ENCODE measurements at places on chromosomes 5 and 9.

DNA sequence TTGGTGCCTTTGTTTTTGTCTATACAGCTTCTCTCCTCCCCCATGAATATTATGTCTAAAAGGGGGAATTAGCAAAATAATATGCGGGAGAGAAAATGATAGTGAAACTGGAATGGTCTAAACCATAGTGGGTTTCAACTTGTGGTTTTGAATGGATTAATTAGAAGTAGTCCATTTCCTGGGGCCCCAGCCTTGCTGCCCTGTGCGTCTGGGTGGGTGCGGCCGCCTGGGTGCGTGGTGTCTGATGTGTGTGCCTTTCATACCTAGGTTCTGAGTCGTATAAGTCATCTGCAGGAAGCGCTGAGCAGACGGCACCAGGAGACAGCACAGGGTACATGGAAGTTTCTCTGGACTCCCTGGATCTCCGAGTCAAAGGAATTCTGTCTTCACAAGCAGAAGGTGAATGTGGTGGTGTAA, 120.0 kb upstream of the CACNA1B start:
- no peak for DNase-seq

DNA sequence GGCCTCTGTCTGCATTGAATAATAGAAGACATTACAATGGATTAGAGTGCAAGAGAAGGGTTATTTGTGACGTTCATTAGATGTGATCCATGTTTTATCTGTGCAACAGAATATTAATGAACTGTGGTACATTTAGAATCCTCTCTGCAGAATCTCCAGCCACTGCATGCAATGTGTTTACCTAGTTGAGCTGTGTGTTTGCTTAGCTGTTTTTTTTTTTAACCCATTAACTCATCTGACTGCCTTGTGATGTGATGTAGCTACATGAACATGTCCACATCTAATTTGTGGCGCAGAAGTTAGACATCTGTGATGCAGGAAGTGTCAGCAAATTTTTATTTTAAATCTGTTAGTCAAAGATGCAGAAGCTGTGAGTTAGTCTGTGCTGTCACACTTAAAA, 236.9 kb downstream of the CD180 start:
- DNase-seq: no peak

DNA sequence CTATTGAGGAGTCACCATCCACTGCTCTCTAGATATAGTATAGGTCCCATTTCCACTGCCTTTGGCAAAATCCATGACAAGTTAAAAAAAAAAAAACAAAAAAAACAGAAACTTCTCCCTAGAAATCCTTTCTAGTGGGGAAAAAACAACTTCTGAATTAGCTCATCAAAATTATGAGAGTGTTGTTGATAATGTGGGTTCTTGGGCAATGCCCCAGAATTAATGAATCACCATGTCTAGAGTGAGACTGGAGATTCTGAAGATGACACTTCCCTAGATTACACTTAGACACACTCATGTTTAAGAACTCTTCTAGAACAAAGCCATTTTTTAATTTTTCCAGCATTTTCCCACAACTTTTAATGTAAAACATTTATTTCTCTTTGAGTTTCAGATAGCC, 728.0 kb upstream of the C9orf72 start:
- DNase-seq: no peak

DNA sequence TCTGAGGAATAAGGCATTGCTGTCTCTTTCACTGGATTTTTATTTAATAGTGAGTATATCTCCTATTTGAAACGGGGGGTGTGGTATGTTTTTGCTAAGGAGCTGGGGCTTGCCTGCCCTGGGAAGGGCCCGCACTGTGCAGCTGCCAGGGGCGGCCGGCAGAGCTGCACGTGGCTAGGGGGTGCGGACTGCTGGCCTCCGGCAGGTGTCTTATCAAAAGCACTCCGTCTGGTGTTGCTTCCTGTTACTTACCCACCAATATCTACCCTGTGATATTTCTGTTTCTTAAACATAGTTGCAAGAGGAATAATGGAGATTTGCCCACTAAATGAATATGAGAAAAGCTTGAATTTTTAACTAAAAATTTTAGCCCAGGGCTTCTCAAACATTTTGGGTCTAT, 232.0 kb downstream of the IRX1 start:
- no peak for DNase-seq

DNA sequence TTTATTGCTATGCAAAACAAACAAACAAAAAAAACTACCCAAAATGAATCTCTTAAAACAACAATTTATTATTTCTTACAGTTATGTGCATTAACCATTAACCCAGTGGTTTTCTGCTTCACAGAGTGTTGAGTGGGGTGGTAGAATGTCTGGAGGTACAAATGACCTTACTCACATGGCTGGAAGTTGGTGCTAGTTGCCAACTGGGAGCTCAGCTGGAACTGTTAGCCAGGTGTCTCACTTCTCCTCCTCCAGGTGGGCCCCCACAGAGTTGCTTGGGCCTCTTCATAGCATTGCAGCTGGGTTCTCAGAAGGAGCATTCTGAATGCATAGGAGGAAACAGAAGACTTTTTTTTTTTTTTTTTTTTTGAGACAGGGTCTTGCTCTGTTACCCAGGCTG, 10.5 kb upstream of the B4GALT1 start:
- DNase-seq: no peak

GRCh38 chr5:57117596-57117995, 56.3 kb upstream of the GPBP1 start:
- no peak for DNase-seq

DNA sequence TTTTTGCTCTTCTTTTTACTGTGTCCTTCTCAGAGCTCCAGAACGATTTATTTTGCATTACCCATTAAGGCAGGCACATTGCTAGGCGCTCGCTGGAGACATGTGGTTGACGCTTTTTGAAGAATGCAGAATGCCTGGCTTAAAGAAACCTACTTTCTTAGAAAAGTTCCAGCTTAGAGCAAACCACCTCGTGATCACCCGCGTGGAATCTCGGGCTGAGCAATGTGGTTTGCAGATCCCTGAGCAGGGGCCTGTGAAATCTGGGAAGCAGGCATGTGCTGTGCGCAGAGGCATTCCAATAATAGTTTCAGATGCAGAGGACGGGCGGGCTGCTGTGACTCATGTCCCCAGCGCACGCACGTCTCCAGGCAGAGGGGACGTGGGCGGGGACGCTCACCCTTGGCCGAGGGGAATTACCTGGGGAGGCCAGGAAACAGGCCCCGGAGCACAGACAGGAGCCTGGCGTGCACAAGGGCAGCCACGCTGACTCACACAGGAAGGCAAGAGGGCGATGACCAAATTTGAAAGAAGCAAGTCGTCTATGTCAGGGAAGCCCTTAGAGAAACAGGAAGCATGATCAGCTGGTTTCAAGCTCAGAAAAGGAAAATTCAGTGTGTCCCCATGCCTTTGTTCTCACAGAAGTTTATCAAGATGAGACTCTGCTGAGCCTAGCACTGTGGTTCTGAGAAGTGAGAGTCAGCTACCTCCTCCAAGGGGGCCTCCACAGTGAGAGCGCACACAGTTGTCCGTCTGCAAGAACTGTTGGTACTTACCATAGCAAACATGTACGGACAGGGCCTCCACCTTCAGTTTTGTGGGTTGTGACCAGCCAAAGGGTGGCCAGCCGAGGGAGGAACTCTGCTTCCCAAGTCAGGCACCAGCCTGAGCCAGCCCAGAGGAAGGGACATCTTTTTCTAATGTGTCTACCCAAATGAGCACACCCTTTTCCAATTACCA, 218.6 kb downstream of the PIK3R1 start:
- peak; percentile 49 for DNase-seq

- DNase-seq: no peak
Observed at GRCh38 chr5:40605295-40605958, 74.3 kb upstream of the PTGER4 start.

- DNase-seq: no peak
Observed at GRCh38 chr9:106701611-106702010, 161.4 kb upstream of the ZNF462 start.

- no peak for DNase-seq
Observed at GRCh38 chr9:24502206-24502937, 43.3 kb downstream of the IZUMO3 start.

GRCh38 chr5:133257977-133258376, 206.2 kb downstream of the HSPA4 start:
- DNase-seq: no peak

- DNase-seq: no peak
Observed at GRCh38 chr9:8365029-8365428, 565.5 kb upstream of the DMAC1 start.

GRCh38 chr5:61811052-61811451, 479.0 kb downstream of the ZSWIM6 start:
- no peak for DNase-seq

GRCh38 chr9:71271602-71272001, 150.2 kb upstream of the TRPM3 start:
- DNase-seq: no peak

- DNase-seq: no peak
Observed at GRCh38 chr5:60295423-60295822, 401.9 kb upstream of the PDE4D start.

- DNase-seq: no peak
Observed at GRCh38 chr5:76790632-76791290, 28.1 kb upstream of the F2RL1 start.

DNA sequence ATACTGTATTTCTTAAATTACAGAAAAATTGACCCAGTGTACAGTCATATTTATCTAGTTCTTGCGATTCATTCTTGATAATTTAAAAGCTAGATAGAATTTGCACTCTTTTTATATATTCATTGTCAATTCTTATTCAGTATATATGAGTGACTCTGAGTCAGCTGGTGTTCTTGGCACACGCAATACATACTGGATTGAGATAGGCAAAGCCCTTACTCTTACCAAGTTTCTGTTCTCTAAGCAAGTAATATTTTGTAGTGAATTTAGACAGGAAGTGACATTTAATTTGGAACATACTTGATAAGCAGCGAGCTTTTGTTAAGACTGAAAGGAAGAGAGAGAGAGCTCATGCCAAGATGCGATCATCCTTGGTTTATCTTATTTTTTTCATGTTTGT, 57.7 kb downstream of the GPBP1 start:
- DNase-seq: no peak

DNA sequence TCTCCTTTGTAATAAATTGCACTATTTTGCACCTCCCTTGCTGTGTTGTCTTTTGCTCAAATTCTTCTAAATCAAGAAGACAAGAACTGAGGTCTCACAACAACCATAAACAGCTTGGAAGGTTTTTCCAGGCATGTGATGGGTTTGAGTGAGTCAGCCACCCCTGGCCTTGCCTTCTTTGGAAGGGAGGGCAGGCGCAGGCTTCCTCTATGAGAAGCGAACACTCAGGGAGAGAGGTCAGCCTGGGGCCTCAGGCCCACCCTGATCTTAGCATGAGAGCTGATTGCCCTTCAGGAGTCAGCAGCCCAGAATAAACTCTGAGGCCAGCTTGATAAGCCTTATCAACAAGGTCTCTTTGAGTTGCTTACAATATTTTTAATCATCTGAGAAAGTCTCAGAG, 31.6 kb downstream of the S1PR3 start:
- DNase-seq: no peak

DNA sequence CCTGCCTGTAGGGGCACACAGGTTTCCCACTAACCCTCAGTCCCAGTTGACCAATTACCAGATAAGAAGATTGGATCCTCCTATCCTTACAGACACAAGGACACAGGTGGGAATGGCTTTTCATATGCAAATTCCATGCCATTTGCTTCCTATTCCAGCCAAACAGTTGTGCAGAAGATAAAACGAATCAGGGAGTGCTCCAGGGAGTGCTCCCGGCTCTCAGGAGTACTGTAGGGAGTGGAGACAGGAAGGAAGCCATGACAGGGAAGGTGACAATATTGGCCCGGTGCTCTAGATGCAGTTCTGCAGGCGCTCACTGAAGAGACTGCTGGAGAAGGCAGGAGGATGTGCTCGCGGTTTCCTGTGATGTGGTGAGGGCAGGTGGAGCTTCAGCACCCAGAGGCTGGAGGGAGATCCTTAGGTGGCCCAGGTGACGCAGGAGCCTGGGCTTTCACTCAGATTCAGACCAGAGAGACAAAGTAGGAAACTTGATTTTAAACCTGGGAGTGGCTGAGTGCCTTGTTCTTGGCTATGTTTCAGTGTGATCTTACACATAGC, 260.0 kb downstream of the AUH start:
- DNase-seq: no peak

GRCh38 chr5:16600397-16600796, 16.4 kb downstream of the RETREG1 start:
- no peak for DNase-seq

DNA sequence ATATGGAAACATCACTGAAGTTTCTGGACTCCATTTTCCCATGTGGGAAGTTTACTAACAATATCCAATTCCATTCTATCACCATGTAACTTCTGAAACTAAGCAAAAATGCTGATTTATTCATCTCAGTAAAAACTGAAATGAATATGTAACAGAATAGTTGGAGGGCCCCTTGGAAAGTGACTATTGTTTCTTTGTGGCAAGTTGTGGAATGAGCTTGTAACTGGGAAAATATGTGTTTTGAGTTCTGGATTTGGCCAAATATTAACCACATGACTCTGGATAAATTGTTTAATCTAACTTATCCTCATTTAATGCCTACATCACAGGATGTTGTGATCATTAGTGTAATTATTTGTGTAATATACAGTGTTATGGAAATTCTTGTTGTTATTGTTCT, 619.3 kb downstream of the TLE4 start:
- no peak for DNase-seq

- DNase-seq: no peak
Observed at GRCh38 chr9:9246726-9247125, 1366.1 kb downstream of the PTPRD start.

- no peak for DNase-seq
Observed at GRCh38 chr9:99680191-99680590, 141.5 kb upstream of the NR4A3 start.

GRCh38 chr5:111676466-111676865, 80.5 kb downstream of the NREP start:
- no peak for DNase-seq

DNA sequence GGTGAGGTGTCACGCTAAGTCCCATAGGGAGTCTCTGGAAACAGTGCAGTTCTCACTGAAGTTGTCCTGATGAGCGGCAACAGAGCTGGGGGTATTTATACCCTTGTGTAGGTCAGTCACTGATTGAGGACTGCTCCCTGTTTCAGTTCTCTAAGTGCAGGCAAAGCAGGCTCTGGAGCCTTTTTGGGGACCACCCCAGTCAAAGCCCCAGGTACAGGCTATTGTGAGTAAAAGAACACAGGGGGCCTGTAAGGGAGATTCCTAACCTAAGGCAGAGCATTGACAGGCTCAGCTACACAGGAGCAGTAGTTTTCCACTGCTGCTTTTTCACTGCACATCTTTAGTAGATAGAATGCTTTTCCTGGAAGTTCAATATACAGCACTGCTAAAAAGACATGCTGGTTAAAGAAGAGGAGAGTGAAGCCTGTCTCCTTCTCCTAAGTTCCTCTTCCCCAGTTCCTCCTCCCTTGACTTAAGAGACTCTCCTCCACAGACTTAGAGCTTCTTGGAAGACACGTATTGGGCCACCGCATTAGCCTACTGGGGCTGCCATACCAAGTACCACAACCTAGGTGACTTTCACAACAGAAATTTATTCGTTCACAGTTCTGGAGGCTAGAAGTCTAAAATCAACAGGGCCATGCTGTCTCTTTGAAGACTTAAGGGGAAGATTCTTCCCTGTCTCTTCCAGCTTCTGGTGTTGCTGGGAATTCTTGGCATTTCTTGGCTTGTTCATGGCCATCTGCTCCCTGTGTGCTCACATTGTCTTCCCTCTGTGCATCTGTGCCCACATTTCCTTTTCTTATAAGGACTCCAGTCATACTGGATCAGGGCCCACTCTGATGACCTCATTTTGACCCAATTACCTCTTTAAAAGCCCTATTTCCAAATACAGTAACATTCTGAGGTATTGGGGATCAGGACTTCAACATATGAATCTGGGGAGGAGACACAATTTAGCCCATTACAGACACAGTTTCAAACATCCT, 221.0 kb downstream of the ESM1 start:
- DNase-seq: no peak

Data from GM12891 (cell line).